Activated CD8-positive, alpha-beta memory T cell treated with anti-CD3 and anti-CD28 coated beads, Interleukin-2, amount 10 ng/mL, durations not matched to agents 7 days and 5 days (primary cell): ENCODE measurements at places on chromosomes 3 and 15.

DNA sequence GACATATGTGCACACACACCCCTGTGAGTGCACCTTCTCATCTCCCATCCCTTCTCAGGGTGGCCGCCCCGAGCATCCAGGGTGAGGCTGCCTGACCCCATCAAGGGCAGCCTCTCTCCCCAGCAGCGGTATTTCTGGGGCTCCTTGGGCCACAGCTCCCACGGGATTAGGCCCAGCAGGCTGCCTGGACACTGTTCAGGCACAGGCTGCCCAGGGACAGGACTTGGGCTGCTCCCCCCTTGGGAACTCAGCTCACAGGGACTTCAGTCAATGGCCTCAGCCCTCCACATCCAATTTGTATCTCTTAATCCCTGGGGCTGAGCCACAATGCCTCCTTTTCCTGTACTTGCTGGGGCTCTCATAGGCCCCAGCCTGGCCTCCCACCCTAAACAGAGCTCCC lies 35.0 kb downstream of the RHCG start:
- no peak for DNase-seq

- no peak for DNase-seq
Measured at GRCh38 chr3:61094608-61095007, 156.6 kb downstream of the FHIT start.

DNA sequence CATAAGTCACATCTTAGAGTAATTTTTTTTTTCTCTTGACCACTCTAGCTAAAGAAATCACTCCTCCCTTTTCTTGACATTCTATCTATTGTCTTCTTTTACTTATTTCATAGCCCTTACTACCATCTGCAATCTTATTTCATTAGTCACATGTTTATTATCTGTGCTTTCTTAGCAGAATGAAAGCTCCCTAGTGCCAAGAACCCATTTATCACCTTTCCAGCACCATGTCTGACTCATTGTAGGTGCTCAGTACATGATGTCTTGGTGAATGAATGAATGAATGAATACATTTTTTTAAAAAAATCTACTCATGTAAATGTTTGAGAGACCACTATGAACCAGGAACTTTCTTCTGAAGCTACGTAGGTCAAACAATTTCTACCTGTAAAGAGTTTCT lies 157.2 kb downstream of the CADPS start:
- no peak for DNase-seq

DNA sequence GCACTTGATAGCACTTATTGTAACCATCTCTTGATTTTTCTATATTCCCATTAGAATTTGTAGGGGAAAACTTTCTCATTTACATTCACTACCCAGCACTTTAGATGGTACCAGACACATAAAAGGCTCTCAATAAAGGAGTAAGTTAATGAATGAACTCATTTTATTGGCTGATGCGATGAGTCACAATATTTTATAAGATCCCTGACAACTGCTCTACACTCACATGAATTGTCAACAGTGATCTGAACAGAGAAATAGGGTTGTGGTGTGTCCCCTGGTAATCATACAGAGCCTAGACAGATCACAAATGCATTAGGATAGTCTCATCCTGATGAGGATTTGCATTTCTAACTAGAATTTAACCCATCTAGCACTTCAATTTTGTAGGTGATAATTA lies 567.6 kb upstream of the ARPP21 start:
- DNase-seq, result no peak

GRCh38 chr3:37303416-37303815 lies 129.0 kb upstream of the LRRFIP2 start:
- no peak for DNase-seq

GRCh38 chr3:64509206-64509605 lies 178.6 kb downstream of the ADAMTS9 start:
- DNase-seq, result no peak

- no peak for DNase-seq
Measured at GRCh38 chr3:177521305-177521704, 324.0 kb upstream of the TBL1XR1 start.

DNA sequence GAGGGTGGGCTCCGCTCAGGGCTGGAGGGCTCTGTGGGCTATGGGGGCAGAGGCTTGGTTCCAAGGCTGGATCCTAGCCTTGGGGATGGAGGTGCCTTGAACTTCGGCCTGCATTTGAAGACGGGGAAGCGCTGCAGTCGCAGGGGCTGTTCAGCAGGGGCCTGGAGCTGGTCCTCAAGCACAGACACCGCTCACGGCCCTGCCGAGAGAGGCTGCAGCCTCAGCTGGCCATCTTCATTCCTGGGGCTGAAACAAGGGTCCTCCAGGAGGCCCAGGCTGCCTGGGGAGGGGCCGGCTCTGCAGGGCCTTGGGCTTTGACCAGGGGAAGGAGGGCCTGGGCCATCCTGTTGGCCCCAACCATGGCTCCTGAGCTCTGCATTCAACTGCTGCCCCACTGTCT lies 25.6 kb upstream of the PLXND1 start:
- DNase-seq, result no peak
